NCI-H2107 (cell line): ENCODE measurements at places on chromosomes 1 and 21.
A peak's percentile ranks its signal among the peaks of the same experiment; 100 is the strongest.

DNA sequence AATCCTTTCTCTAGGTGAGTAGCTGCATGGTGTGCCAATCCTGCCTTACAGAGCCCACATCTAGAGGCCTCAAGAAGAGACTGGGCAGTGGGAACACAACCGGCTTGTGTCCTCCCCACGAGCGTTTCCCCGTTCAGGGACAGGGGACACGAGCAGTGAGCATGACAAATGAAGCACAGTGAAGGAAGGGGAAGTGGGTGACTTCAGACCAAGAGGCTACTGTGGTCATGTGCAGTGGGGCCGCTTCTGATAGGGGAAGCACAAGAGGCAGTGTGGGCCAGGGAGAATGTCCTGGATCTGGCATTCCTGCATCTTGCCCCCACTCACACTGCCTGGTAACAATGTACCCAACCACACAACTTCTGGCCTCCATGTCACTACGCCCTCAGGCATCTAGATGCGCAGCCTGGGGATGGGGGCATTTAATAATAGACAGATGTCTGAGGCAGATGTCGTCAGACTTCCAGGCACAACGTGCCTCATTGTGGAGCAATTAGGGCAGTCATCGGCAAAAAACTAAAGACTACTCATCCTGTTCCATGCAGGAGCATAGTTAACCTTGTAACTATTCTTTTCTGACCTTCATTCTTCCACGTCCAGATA is 155.6 kb upstream of the NBPF11 start:
- DNase-seq = no peak

- peak; percentile 87 for DNase-seq
Measured at GRCh38 chr1:229694053-229694693, 68.1 kb downstream of the URB2 start.

DNA sequence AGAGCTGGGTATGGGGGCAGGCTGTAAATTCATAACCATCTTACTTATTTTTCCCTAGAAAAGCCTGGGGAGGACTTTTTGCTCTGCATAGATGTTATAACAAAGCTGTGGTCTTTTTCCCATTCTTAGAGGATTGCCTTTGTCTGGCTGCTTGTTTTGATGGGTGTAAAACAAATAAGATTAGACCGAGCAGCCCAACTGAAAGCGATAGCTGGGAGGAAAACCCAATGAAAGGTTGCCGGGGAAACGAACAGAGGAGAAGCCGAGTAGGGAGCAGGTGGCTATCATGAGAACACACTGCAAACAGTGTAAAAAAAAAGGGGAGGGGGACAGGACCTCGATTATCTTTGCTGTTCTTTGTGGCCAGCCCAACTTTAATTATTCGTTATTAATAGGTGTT is 1.9 kb downstream of the ELAVL4 start:
- DNase-seq = peak; percentile 81

GRCh38 chr1:54342742-54343687 is 63.2 kb downstream of the SSBP3 start:
- DNase-seq = peak; percentile 66

- no peak for DNase-seq
Measured at GRCh38 chr1:206967096-206967849, 3.0 kb downstream of the FCAMR start.

GRCh38 chr1:53731779-53732305 is 7.1 kb downstream of the GLIS1 start:
- no peak for DNase-seq

DNA sequence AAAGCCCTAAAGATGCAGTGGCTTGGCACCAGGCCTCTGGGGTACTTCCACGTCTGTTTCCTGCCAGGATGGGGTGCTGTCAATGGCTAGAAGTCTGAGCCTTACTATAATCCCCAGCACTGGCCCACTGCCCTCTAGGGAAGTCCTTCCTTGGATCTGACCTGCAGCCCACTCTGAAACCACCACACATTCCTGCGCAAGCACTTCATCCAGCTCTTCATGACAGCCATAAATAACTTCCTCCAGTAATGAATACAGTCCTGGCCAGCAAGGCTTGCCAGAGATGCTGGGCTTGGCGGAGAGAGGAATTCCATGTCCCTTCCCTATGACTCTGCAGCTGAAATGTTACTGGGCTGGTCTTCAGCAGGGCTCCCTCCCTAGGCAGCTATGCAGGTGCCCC is 32.6 kb downstream of the ALPL start:
- no peak for DNase-seq

- DNase-seq = no peak
Measured at GRCh38 chr1:185281245-185281644, 35.8 kb downstream of the IVNS1ABP start.

DNA sequence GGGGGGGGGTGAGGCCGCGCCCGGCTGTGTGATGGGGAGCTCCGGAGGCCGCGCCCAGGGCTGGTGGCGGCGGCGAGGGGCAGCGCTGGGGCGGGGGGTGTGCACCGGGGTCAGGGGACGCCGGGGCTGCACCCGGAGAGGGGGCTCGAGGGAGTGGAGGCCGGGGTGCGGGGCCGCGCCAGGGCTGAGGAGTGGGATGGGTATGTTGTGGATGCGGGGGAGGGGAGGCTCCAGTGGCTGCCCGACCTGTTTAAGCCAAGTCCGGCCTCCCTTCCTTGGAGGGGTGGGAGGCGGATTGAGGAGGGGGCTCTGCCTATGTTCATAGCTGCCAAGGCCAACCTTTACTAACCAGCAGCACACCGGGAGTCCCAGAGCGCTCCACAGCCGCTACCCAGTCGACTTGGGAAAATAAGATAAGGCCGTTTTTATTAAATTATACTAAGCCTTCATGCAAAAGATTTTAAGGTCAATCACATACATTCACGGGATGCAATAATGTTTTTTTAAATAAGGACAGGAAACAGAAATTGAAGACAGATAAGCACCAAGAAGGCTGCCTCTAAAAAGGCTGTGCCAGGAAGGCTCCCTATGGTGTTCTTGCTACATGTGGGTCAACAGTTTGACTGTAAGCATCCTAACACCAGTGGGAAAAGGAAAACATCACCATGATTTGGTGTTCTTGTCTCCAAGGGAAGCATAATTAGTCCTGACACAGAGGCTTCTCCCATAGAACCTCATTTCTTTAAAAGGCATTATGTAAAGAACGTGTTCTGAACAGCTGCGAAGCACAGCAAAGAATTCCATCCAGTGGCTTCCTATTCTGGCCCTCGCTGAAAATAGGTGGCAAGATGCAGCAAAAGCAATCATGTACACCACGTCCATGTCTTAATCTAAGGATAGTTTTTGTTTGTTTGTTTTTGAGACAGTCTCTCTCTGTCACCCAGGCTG is 626 bp upstream of the HLCS start:
- DNase-seq = no peak

DNA sequence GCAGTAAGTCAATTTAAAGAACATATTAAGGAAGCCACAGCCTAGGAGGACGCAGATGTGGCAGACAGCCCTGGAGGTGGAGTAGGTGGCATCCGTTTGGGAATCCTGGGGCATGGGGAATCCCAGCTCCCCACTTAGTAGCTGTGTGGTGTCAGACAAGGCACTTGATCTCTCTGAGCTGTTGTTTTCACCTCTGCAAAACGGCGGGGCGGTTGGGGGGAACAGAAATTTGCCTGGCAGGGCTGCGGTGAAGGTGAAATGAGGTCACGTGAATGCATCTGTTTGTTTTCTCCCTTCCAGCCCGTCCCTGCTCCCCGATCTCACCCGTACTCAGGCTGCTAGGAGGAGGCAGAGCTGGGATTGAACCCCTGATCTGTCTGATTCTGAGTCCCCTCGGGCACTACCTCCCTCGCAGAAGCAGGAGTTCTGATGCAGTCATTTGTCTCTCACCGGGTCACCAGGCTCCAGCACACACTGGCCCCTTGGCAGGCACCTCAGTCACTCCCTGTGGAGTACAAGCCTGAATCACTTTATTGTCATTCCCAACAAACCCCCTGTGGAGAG is 2.2 kb upstream of the LAPTM5 start:
- no peak for DNase-seq

DNA sequence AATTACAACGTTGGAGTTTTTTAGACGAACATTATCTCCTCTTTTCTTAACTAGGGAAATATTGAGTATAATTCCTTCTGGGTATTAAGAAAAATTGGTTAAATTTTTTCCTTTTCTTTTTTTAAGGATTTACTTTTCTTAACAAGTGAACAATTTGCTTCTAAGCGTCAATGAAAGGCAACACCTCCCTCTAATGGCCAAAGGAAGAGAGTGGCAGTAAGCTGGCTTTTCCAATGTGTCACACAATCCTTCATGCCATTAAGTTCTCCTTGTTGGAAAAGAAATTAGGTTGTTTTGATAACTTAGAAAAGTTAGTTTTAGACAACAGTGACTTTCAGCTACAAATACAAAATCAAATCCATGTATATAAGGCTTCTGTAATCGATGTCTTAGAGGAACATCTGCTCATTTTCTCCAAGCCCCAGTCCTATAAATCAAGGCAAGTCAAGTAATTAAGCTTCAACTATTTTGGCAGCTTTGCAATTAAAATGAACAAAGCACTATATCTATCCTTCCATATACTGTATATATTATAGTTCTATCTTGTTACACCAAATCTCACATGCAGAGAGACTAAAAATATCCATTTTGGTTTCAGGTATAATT is 62.8 kb downstream of the EDEM3 start:
- no peak for DNase-seq

DNA sequence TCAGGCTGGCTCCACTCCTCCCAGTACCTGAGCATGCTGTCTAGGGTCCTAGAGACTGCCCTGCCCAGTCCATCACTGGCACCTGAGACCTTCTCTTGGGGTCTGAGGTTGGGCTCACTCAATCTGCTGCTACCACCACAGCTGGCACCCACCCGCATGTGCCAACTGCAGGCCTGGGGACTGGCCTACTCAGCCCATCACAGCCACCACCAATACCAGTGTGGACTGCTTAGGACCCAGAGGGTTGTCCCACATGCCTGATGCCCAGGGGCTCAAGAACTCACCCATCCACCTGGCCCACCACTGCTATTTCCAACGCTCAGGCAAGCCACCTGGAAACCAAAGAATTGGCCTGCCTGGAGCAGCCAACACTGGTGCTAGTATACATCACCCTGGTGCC is 63.5 kb downstream of the CYP4B1 start:
- no peak for DNase-seq

GRCh38 chr1:27097484-27097917 is 57.4 kb downstream of the SLC9A1 start:
- peak; percentile 64 for DNase-seq

DNA sequence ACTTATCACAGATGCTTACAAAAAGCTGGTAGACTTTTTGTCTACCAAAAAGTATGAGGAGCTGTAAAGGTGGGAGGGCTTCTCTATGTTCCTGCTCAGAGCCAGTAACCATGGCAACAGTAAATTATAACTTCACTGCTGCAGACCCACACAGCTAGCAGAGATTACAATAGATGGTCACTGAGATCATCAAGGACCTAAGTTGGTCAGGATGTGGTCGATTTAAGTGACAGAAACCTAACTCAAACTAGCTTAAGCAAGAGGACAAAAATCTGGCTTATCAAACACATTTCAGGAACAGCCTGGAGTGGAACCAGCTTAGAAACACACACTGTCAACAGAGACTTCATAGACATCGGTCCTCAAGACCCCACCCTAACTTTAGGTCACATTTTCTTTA is 113.4 kb upstream of the ATP1A1 start:
- DNase-seq = no peak

DNA sequence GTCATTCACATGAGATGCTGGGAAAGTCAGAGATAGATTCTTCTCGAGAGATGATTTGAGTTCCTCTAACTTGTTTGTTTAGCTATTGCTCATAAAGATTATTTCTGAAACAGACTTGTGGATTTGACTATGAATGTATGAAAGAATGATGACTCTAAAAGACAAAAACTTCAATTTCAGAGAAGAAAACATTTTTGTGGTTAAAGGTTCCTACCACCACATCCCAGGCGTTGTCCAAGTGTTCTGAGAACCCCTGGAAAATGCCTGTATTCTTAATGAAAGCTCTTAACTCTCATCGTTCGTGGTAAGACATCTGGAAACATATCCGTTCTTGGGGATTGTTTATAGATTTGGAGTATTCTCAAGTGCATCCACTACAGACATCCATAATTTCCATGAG is 228.7 kb downstream of the BARHL2 start:
- no peak for DNase-seq

DNA sequence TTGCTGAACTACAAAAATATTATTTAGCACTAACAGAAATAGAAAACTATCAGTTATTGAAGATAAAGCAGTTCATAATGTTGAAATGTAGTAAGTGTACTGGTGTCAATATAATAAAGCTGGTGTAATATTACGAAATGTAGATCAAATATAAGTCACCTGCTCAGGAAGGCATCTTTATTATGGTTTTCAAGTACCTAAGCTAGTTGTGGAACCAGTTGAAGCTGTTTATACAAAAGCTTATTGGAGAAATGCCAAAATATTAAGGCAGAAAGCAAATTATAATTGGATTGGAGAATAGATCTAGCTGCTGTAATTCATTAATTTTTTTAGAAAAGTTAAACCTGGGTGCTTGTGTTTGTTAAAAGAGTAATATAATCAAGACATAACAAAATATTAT is 6.2 kb upstream of the MARK1 start:
- peak; percentile 43 for DNase-seq

GRCh38 chr1:169487561-169487960 is 1.8 kb upstream of the SLC19A2 start:
- DNase-seq = no peak

DNA sequence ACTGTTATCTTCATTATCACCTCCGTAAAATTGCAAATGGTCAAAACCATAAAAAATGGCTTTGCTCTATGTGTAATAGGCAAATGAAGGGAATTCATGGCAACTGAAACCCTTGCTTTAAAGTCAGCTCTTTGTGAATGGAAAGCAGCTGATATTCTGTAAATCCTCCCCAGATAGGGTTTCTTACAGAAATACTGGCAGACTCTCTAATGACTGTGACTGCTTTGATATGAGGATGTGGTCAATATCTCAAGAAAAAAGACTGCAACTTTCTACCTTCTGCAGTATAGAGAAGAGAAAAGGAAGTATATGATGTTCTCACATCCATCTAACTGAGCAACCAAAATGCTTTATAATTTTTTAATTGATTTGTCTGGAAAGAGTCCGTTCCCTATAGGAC is 193.1 kb downstream of the ST6GALNAC3 start:
- DNase-seq = no peak

GRCh38 chr1:44515416-44515815 is 110.4 kb downstream of the RNF220 start:
- no peak for DNase-seq

- DNase-seq = no peak
Measured at GRCh38 chr1:160437432-160438316, 37.3 kb downstream of the VANGL2 start.

DNA sequence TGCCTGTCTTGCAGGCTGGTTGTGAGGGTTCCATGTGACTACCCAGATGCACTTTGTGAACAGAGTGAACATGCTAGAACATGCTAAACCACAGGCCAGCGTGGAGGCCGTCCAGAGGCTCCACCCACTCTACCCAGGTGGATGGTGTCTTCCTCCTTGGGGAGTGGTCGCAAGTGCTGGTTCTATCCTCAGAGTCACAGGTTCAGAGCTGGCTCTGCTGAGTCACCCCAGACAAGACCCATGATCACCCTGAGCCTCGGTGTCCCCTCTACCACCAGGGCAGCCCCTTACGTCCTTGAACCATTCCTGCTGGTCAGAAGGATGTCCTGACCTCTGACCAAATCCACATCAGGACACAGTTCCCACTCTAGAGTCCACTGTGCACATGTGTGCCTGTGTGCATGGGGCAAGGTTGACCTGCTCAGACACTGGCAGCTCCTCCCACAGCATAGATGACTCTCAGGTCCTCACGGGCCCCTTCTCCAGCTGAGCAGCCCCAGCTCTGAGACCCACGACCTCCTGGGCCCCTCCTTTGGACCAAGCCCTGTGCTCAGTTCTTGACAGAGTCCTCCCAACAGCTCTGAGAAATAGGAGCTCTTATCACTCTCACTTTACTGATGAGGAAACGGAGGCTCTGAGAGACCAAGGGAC is 391.8 kb downstream of the MATN1 start:
- DNase-seq = no peak

- no peak for DNase-seq
Measured at GRCh38 chr1:2983706-2984398, 37.4 kb upstream of the ACTRT2 start.
